Sigmoid colon (tissue), 7 donors: ENCODE measurements at places on chromosomes 13 and 19. TPM values are rescaled to one million over a fixed set of nuclear protein-coding genes. Genes with fewer than 3 reads are reported as not detected.
A peak's percentile ranks its signal among the peaks of the same experiment; 100 is the strongest.

- no peaks in the 10 kb centered on the region for H3K36me3 ChIP-seq
- H3K4me1 ChIP-seq = no peaks in the 10 kb centered on the region
- no peak for DNase-seq
- no peak overlapping the region for H3K4me3 ChIP-seq
- peak overlapping the region; percentile 54 for H3K27ac ChIP-seq
Measured at GRCh38 chr13:99367106-99367616, 60.0 kb upstream of the GPR183 start.

- no peak overlapping the region for H3K4me3 ChIP-seq
- no peaks in the 10 kb centered on the region for H3K36me3 ChIP-seq
- H3K4me1 ChIP-seq = no peaks in the 10 kb centered on the region
- no peak for DNase-seq
Measured at GRCh38 chr13:73822668-73823592, 311.3 kb downstream of the KLF12 start.

DNA sequence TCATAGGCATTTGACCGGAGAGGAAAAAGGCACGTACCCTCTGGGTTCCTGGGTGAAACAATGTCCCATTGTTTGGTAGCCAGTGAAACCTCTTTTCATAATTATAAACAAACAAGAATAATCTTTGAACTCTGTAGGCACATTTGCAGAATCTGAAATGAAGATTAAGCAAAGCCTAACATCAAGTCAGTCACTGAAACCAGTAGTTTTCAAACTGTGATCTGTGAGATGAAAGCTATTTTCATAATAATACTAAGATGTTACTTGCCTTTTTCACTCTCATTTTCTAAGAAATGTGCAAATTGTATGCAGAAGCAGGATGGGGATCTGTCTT, 105.4 kb downstream of the WDFY2 start:
- H3K4me3 ChIP-seq = no peak overlapping the region
- no peak for DNase-seq
- no peaks in the 10 kb centered on the region for H3K27me3 ChIP-seq
- H3K36me3 ChIP-seq = no peaks in the 10 kb centered on the region
- H3K27ac ChIP-seq = no peak overlapping the region

The PLK5 gene
- total RNA-seq = not detected

DNA sequence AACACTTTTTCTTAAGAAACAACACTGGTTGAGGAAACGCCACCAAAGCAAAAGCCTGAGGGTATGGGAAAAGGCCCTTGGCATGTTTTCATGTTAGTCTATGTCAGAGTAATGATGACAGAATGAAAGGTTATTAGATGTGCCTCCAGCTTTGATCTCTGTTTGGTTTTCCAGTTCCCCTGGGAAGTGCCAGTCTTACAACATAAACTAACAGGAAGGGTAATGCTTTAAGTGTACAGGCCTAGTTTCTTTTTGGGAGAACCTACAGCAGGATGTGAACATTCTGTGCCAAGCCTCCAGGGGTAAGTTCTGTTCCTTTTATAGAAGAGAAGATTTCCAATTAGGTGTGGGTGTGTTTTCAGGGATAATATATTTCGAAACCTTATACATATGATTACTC, 121.7 kb downstream of the FNDC3A start:
- H3K4me1 ChIP-seq = peaks cover 27% of the 10 kb centered on the region
- H3K36me3 ChIP-seq = no peaks in the 10 kb centered on the region
- H3K27ac ChIP-seq = peak overlapping the region; percentile 78
- no peaks in the 10 kb centered on the region for H3K27me3 ChIP-seq
- DNase-seq = no peak

- no peaks in the 10 kb centered on the region for H3K36me3 ChIP-seq
- no peak overlapping the region for H3K4me3 ChIP-seq
- DNase-seq = no peak
- no peak overlapping the region for H3K27ac ChIP-seq
Measured at GRCh38 chr19:51293571-51294210, 17.8 kb upstream of the IGLON5 start.

The GRK1 gene
- total RNA-seq = 0.28 TPM

DNA sequence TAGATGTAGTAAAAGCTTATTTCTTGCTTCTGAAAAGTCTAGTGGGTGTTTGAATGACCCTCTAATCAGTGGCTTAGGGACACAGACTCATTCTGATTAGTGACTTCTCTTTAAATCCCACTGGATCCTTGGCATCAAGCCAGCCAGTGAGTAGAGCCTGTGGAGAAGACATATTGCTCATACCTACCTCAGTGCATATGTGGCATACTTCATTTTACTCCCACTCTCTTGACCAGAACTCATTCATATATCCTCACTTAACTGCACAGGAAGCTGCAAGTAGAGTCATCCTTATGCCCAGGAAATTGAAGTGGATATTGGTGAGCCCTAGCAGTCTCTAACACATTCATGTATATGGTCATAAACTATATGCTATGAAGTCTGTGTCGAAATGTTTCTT, 148.3 kb downstream of the PDS5B start:
- peaks cover 42% of the 10 kb centered on the region for H3K4me1 ChIP-seq
- no peaks in the 10 kb centered on the region for H3K36me3 ChIP-seq
- no peak overlapping the region for H3K27ac ChIP-seq
- DNase-seq = no peak
- H3K4me3 ChIP-seq = no peak overlapping the region

The RFX1 gene
- 1.6 TPM for total RNA-seq

The SLITRK5 gene
- 0.66 TPM for total RNA-seq

GRCh38 chr19:51727349-51727880, 3.6 kb upstream of the HAS1 start:
- no peak for DNase-seq
- H3K4me1 ChIP-seq = no peaks in the 10 kb centered on the region
- H3K4me3 ChIP-seq = no peak overlapping the region
- H3K27ac ChIP-seq = no peak overlapping the region
- peaks cover 79% of the 10 kb centered on the region for H3K27me3 ChIP-seq

GRCh38 chr13:31859571-31859970, 120.2 kb downstream of the RXFP2 start:
- no peak overlapping the region for H3K27ac ChIP-seq
- H3K4me3 ChIP-seq = no peak overlapping the region
- H3K4me1 ChIP-seq = no peaks in the 10 kb centered on the region
- no peaks in the 10 kb centered on the region for H3K27me3 ChIP-seq
- H3K36me3 ChIP-seq = no peaks in the 10 kb centered on the region

DNA sequence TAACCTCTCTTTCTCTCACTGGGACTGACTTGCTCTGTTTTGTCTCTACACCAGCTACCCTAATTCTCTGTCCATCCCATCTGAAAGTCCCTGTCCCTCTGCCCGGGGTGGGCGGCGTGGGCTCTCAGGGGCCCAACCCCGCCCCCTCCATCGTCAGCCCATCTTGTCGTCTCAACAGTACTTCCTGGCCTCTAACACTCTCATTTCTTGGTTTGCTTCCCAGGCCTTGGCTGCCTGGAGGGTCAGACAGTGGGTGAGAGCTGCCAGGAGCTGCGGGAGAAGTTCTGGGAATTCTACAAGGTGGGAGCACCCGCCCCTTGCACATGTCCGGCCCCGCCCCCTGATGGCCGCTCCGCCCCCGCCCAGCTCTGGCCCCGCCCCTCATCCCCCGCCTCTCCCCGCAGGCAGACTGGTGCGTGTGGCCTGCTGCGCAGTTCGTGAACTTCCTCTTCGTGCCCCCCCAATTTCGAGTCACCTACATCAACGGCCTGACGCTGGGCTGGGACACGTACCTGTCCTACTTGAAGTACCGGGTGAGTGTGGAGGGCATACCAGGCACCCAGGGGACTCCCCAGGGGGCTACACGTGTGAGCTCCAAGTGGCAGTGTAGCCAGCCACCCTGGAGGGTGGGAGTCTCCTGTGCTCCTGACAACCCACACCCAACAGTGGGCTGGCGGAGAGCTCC, 1.7 kb downstream of the MPV17L2 start:
- peak; percentile 90 for DNase-seq
- peak overlapping the region; percentile 91 for H3K4me3 ChIP-seq
- peaks cover 31% of the 10 kb centered on the region for H3K4me1 ChIP-seq
- peaks cover 5% of the 10 kb centered on the region for H3K36me3 ChIP-seq
- H3K27me3 ChIP-seq = no peaks in the 10 kb centered on the region

The ZNF83 gene
- 49.5 TPM for total RNA-seq

The LYPD3 gene
- 1.2 TPM for total RNA-seq

DNA sequence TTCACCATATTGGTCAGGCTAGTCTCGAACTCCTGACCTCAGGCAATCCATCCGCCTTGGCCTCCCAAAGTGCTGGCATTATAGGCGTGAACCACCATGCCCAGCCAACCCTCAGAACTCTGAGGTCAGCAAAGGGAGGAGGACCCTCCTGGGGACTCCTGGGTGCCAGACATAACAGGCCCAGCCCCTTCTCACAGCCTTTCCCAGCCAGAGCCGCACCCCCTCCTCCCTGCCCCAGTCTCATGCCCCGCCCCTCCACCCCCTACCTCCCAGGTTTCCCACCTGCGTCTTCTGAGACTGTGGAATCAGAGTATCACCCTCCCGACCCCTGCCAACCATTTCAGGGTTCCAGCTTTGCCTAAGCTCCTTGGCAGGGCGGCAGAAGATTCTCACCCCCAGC, 5.2 kb downstream of the IGLON5 start:
- H3K36me3 ChIP-seq = no peaks in the 10 kb centered on the region
- H3K4me1 ChIP-seq = no peaks in the 10 kb centered on the region

The ZNF260 gene
- total RNA-seq = 10.2 TPM

DNA sequence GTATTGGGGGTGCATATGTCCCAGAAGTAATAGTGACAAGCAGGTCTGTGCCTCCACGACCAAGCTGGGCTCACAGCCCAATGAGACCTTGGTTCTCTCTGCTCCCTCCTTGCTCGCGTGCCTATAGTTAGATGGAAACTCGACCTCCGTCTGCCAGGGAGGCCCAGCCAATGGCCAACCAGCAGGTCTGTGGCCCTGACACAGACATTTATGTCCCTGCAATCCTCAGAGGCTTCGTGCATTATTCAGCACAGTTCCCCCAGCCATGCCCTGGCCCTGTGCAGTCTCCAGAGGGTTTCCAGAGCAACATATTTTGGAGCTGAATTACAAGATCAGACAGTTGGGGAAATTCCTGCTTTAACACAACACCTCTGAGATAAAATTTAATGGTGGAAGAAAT, 105.1 kb downstream of the UQCRFS1 start:
- H3K4me1 ChIP-seq = peaks cover 6% of the 10 kb centered on the region
- H3K36me3 ChIP-seq = no peaks in the 10 kb centered on the region
- H3K27me3 ChIP-seq = no peaks in the 10 kb centered on the region
- no peak overlapping the region for H3K4me3 ChIP-seq

GRCh38 chr19:50255115-50255514, 51.7 kb downstream of the MYH14 start:
- H3K27ac ChIP-seq = no peak overlapping the region
- H3K36me3 ChIP-seq = no peaks in the 10 kb centered on the region
- no peak overlapping the region for H3K4me3 ChIP-seq
- no peak for DNase-seq
- no peaks in the 10 kb centered on the region for H3K4me1 ChIP-seq

- peak overlapping the region; percentile 68 for H3K27ac ChIP-seq
- H3K4me1 ChIP-seq = peaks cover 44% of the 10 kb centered on the region
Measured at GRCh38 chr19:4987692-4988370, 18.9 kb downstream of the KDM4B start.

- peaks cover 37% of the 10 kb centered on the region for H3K4me1 ChIP-seq
- no peak overlapping the region for H3K4me3 ChIP-seq
- peaks cover 49% of the 10 kb centered on the region for H3K36me3 ChIP-seq
- DNase-seq = no peak
- H3K27ac ChIP-seq = no peak overlapping the region
Measured at GRCh38 chr19:54141356-54141755, 3.8 kb downstream of the CNOT3 start.

DNA sequence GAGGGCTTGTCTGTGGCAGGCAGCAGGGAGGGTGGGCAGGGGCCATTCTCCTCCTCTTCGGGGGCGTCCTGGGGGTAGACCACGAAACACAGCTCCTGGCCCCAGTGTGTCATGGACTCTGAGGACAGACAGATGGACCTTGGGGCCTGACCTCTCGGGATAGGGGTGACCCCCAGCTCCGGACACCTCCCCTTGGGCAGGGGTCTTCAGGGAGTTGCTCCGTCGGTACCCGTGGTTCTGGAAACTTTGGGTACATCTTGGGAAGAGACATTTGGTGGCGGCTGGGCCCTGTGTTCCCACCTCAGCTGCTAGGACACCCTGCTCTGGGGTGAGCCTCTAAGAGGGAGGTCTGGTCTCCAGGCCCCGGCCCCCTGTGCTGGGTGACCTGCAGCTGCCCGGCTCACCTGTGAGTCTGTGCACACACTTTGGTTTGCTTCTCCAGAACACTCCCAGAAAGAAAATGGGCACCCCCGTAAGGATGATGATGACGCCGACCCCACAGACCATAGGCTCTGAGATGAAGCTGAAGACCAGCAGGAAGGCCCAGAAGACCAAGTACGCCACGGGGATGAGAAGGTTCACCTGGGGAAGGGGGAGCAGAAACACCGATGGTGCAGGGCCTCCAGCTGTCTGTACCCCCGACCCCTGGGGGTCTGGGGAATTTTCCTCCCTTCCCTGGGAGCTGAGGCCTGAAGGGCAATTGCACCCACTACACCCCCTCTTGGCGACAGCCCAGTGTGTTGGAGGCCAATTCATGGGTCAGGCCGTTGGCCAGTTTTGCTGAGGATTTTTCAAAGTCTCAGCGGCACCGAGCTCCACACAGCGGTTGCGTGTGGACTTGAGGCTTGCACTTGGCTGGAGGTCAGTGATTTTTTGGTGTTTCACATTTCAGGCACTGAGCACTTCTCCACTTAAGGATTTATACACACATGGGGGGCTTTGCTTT, 15.0 kb downstream of the LRP3 start:
- no peaks in the 10 kb centered on the region for H3K4me1 ChIP-seq
- no peak overlapping the region for H3K27ac ChIP-seq
- DNase-seq = peak; percentile 56
- no peaks in the 10 kb centered on the region for H3K27me3 ChIP-seq
- H3K4me3 ChIP-seq = no peak overlapping the region

GRCh38 chr13:50527188-50527587, 316.3 kb downstream of the DLEU7 start:
- H3K4me1 ChIP-seq = peaks cover 33% of the 10 kb centered on the region
- H3K27me3 ChIP-seq = no peaks in the 10 kb centered on the region
- no peaks in the 10 kb centered on the region for H3K36me3 ChIP-seq
- H3K27ac ChIP-seq = peak overlapping the region; percentile 57

- H3K4me1 ChIP-seq = peaks cover 19% of the 10 kb centered on the region
- no peak for DNase-seq
- H3K27ac ChIP-seq = peak overlapping the region; percentile 67
Measured at GRCh38 chr13:109843695-109844094, 57.3 kb upstream of the IRS2 start.

The FXYD5 gene
- 31.0 TPM for total RNA-seq

GRCh38 chr13:52780611-52781010, 41.0 kb upstream of the CNMD start:
- H3K4me3 ChIP-seq = no peak overlapping the region
- no peak overlapping the region for H3K27ac ChIP-seq
- DNase-seq = no peak
